ENCODE measurements at places on chromosomes 3 and 15.

DNA sequence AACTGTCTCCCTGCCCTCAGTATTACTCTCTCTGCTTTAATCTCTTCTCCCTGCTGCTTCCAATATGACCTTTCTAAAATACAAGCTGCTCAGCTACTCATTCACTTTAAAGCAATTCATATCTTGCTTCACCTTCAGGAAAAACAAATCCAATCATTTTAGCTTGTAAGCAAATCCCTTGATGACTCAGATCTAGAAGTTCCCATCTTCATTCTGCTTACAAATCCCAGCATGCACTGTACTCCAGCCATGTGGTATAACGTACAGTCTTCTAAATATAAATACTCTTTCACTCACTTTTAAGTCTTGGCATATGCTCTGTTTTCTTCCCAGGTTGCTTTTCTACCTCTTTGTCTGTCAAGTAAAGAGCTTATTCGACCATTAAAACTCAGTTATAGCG lies 1009.1 kb upstream of the SEMA6D start:
- no peak for DNase-seq

DNA sequence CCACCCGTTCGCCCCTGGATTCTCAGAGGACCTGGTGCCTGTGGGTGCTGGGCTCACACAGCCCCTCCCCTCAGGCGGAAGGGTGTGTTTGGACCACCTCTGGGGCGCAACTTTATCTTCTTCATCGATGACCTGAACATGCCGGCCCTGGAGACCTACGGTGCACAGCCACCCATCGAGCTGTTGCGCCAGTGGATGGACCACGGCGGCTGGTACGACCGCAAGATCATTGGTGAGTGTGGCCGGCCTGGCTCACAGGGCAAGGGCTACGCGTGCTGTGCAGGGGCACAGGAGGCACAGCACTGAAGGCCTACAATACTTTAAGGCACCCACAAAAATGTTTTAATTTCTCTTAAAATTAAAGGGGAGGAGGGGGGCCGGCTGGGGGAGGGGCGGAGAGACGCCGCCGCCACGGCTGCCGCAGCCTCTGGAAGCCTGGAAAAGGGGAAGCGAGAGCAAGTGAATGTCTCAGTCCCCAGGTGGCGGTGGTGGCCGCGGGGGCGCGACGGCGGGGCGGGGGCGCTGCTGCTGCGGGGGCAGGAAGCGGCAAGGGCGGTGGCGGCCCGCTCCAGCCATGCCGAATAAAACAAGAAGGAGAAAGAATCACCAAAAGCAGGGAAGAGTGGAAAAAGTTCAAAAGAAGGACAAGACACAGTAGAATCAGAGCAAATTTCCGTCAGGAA lies 56.8 kb downstream of the DNAH1 start:
- DNase-seq, result no peak

GRCh38 chr15:90774731-90775514 lies 57.8 kb downstream of the BLM start:
- no peak for DNase-seq

- DNase-seq, result no peak
These were observed 1.8 kb upstream of the SAMMSON start for GRCh38 chr3:69997631-69998307.

- no peak for DNase-seq
These were observed 161.6 kb downstream of the TBL1XR1 start for GRCh38 chr3:177035676-177036075.

GRCh38 chr3:38655708-38656300 lies 6.3 kb upstream of the SCN5A start:
- no peak for DNase-seq

DNA sequence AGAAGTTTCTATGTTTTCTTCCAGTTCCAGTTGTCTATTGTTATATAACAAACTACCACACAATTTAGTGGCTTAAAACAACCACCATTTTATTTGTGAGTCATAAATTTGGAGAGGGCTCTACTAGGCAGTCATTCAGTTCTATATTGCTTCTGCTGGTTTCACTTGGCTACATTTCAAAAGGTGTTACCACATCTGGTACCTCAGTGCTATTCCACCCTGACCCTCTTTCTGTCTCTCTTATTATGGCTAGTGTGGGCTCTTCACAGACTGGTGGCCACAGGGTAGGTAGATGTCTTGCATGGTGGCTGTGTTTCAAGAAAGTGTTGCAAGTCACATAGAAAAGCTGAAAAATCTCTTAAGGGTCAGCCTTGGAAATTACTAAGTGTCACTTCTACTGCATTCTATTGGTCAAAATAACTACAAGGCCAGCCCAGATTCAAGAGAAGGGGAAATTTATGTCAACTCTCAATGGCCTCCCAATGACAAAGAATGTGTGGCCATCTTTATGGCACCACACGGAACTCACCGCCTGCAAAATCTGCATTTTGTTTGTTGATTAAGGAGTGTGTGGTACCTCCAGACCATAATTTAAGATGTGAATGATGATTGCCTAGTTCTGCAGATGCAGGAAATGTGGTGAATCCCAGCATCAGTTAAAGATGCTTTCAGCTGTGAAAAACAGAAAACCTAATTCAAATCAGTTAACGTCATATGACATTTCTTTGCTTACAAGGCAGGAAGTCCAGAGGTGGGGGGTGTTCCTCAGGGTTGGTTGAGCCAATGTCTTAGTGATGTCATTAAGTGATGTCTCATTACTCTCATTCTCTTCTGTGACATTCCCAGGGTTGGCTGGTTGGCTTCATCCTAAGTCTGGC lies 105.8 kb upstream of the RASGRP1 start:
- no peak for DNase-seq

GRCh38 chr3:12227833-12228232 lies 61.0 kb upstream of the PPARG start:
- DNase-seq, result no peak

DNA sequence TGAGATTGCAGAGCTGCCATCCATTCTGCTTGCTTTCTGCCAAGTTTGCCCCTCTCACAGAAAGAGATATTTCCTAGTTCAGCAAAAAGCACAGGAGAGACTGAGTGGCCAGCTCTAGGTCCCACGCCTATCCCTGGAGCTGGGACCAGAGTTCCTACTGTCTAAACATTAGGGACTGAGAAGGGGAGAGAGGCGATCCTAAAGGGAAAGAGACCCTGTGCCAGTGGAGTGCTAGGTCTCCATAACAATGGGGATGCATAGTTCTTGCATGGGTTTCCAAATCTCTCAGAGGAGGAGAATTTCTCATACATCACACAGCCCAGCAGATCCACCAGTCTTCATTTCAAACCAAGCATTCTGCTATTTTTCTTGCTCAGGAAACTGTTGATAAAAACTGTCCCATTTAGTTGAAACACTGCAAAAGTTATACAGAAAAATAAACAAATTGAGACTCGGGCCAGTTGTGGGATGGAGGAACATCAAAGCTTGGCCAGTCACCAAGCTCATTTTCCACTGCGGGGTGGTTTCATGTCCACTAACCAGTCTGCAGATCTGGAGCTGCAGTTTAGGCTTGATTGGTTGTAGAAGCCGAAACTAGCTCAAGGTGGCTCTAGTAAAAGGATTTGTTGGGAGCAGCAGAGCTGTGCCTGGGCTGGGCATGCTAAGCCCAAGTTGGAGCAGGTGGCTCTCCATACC lies 62.7 kb downstream of the EEFSEC start:
- DNase-seq, result no peak

- peak; percentile 82 for DNase-seq
These were observed 15.8 kb downstream of the EFCC1 start for GRCh38 chr3:129016720-129017483.

All from heart left ventricle (tissue), 16 donors.